Testis (tissue), 5 donors: ENCODE measurements at places on chromosomes 5 and 9. TPM values are rescaled to one million over a fixed set of nuclear protein-coding genes. Genes with fewer than 3 reads are reported as not detected.

Gene PDZD2
- 47.3 TPM for polyA plus RNA-seq

Gene WDR36
- polyA plus RNA-seq = 11.6 TPM

Gene NR2F1-AS1
- 24.8 TPM for polyA plus RNA-seq

Gene SPINK4
- polyA plus RNA-seq = not detected

Gene CTSV
- polyA plus RNA-seq = 96.6 TPM

Gene CPLANE1
- polyA plus RNA-seq = 14.8 TPM

Gene SPEF2
- polyA plus RNA-seq = 15.9 TPM

Gene C9orf50
- polyA plus RNA-seq = 14.6 TPM

Gene SMIM33
- not detected for polyA plus RNA-seq

Gene CTNND2
- 9.1 TPM for polyA plus RNA-seq

Gene SLC25A46
- 38.4 TPM for polyA plus RNA-seq

Gene DIPK1B
- 23.3 TPM for polyA plus RNA-seq

Gene PCDHGA8
- 0.15 TPM for polyA plus RNA-seq

Gene KYAT1
- polyA plus RNA-seq = 11.6 TPM

Gene ADCY2
- 10.5 TPM for polyA plus RNA-seq

Gene MGAT1
- polyA plus RNA-seq = 106 TPM

Gene CYLC2
- polyA plus RNA-seq = 31.5 TPM

Gene RFESD
- polyA plus RNA-seq = 25.1 TPM

Gene GCNT4
- 2.8 TPM for polyA plus RNA-seq

Gene SNCAIP
- polyA plus RNA-seq = 28.4 TPM

Gene PCDHA1
- polyA plus RNA-seq = 1.8 TPM

Gene SCGB3A1
- polyA plus RNA-seq = 0.82 TPM

Gene SLC36A2
- 1.5 TPM for polyA plus RNA-seq

Gene G3BP1
- polyA plus RNA-seq = 115 TPM

Gene ANKRD34B
- polyA plus RNA-seq = 0.34 TPM

Gene VAV2
- polyA plus RNA-seq = 11.0 TPM

Gene CLIC3
- polyA plus RNA-seq = 2.8 TPM

Gene IRX1
- polyA plus RNA-seq = 0.17 TPM

Gene FLT4
- polyA plus RNA-seq = 11.9 TPM

Gene PCDHGA1
- 1.6 TPM for polyA plus RNA-seq

Gene F2RL2
- polyA plus RNA-seq = 0.20 TPM

Gene ALDOB
- polyA plus RNA-seq = 1.9 TPM

Gene SLC6A19
- 0.28 TPM for polyA plus RNA-seq

Gene LMX1B
- polyA plus RNA-seq = 2.8 TPM

Gene TOR4A
- polyA plus RNA-seq = 2.1 TPM

Gene PAEP
- 2.5 TPM for polyA plus RNA-seq

Gene ADGRD2
- polyA plus RNA-seq = 1.5 TPM
